Breast epithelium (tissue), 4 donors: ENCODE measurements at places on chromosomes 2 and 18. TPM values are rescaled to one million over a fixed set of nuclear protein-coding genes. Genes with fewer than 3 reads are reported as not detected.

MYO7B gene
- 0.32 TPM for total RNA-seq

DNA sequence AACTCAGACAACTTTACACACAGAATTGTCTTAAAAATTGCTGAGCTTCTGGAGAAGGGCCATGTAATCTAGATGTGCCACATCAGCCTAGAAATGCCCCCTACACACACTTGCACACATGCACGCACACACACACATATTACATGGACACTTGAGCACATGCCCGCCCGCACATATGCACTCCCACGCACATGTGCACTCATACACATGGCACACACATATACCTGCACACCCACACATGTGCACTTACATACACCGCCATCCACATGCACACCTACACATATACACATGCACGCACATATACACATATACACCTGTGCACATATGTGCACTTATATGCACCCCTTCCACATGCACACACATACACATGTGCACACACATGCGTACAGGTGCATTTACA, 213.7 kb downstream of the SEPTIN10 start:
- DNase-seq = no peak

UGT1A4 gene
- not detected for total RNA-seq

GRCh38 chr2:61318553-61318952, 152.3 kb downstream of the USP34 start:
- no peak for DNase-seq

GRCh38 chr2:128410758-128411215, 92.1 kb upstream of the HS6ST1 start:
- DNase-seq = no peak

DNA sequence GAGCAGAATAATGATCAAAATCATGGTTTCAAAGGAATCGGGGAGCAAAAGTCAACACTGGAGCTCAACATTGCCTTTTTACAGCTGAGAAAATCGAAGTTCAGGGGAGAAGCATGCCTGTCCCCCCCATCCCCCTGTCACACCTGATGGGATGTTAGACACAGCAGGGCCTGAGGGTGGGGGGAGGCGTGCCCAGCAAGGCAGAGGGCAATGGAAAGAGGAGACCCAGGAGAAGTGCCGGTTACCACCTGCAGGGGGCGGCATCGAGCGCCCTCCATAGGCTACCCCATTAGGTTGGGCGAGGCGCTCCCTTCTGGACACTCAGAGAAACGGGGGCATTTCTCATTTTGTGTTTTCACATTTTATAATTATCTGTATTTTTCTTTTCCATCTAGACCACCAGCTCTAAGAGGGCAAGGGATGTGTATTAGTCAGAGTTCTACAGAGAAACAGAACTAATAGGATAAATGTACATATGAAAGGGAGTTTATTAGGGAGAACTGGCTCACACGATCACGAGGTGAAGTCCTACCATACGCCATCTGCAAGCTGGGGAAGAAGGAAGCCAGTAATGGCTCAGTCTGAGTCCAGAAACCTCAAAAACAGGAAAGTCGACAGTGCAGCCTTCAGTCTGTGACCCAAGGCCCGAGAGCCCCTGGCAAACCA, 271.3 kb downstream of the LRATD1 start:
- no peak for DNase-seq

DNA sequence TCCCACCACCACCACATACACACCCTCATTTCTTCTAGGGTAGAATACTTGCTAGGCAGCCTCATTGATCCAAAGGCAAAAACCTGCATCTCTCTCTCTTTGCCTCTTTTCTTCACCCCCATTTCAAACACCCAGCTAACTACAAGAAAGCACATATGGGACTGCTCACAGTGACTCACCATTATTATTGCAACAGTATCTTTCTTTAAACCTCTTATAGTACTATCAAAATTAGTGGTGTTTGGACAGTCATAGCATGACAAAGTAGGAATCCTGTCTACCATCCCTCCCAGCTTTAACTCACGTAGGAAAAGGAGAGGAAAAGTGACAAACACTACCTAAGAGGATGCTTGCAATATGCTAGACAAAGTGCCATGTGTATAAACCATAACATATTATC, 422.5 kb upstream of the CRIM1 start:
- no peak for DNase-seq

BARD1 gene
- 27.8 TPM for total RNA-seq

DNA sequence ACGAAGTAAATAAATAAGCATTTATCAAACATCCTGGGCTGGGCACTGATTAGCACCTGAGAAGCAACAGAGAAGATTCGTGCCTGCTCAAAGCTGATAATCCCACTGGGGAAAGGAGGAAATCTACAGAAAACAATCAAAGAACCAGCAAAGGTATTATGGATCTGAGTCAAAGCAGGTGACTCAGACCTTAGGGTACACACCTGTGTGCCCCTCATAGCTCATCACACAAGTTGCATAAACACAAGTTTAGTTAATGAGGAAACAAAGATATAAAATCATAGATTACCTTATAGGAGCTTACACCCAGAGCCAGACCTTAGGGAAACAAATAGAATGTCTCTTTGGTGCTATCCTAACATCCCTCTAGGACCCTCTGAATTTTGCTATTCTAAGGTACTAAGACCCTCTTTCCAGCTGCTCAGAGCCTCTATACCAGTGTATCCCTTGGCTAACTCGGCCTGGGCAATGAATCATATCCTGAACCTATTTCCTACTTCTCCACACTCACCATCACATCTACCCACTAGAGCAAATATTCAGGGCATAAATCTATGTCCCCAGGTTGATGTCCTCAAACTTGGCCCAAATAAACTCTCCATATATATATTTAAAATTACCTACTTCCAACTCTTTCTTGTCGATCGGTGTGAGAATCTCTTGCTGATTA, 19.3 kb upstream of the CTIF start:
- DNase-seq = no peak

OTOS gene
- total RNA-seq = not detected

- no peak for DNase-seq
These were observed 466.3 kb upstream of the SETBP1 start for GRCh38 chr18:44214396-44214795.

- no peak for DNase-seq
These were observed 71.4 kb downstream of the RAPGEF4 start for GRCh38 chr2:172806996-172807395.

DNA sequence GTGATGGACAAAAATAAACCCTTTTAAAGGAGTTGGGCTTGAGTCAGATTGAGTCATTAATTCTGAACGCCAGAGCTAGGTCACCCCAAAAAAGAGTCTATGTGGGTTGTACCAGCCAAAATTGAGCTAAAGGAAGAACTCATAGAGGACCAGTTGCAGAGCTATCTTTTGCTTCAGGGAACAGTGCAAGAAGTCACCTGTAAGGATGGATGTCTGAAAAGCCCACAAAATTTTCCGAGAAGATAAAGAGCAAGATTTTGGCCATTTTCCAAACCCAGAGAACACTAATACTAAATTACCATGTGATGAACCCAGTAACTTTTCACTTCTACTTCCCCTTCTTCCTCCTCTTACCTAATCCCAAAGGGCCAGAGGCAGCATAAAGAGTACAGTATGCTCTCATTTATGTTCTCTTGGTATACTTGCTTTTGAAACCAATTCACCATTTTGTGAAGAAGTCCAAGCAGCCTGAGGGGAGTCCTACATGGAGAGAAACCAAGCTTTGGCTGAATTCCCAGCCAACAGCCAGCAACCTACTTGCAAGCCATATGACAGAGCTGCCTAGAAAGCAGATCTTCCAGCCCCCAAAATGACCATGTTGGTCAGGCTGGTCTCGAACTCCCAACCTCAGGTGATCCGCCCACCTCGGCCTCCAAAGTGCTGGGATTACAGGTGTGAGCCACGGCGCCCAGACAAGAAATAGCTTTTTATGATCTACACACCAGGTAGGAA, 551.7 kb downstream of the SATB2 start:
- DNase-seq = no peak

- DNase-seq = no peak
These were observed 71.9 kb downstream of the DYNAP start for GRCh38 chr18:54662986-54663385.

CSRNP3 gene
- total RNA-seq = 1.4 TPM

DNA sequence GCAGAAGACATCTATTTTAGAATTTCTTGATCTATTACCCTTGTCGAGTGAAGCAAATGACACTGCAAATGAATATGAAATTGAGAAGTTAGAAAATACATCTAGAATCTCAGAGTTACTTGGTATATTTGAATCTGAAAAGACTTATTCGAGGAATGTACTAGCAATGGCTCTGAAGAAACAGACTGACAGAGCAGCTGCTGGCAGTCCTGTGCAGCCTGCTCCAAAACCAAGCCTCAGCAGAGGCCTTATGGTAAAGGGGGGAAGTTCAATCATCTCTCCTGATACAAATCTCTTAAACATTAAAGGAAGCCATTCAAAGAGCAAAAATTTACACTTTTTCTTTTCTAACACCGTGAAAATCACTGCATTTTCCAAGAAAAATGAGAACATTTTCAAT, 370.4 kb downstream of the XIRP2 start:
- no peak for DNase-seq
